Cerebellar nuclear complex (tissue), 1 donor: ENCODE measurements at places on chromosomes 11 and 22.

GRCh38 chr22:26453812-26454500 is 24.9 kb downstream of the ASPHD2 start:
- no peak for DNase-seq

- no peak for DNase-seq
These were observed 338.6 kb downstream of the SHANK2 start for GRCh38 chr11:70913715-70914231.

DNA sequence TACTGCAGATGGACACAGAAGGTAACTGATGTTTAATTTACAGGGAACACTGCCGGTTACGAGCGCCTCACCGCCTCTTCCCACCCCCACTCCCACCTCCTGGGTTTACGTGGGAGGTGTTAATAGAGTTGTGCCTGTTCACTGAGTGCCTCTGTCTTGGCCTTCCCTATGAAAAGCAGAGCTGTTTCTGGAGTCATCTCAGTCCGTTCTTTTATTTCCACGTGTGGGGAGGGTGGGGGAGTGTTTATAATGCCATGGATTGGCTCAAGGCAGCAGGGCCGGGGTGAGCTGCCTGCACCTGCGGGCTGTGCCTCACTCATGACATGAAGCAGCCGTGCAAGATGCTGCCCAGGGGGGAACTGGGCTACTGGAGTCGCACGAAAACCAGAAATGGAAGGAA is 322.7 kb downstream of the CADM1 start:
- DNase-seq = no peak

DNA sequence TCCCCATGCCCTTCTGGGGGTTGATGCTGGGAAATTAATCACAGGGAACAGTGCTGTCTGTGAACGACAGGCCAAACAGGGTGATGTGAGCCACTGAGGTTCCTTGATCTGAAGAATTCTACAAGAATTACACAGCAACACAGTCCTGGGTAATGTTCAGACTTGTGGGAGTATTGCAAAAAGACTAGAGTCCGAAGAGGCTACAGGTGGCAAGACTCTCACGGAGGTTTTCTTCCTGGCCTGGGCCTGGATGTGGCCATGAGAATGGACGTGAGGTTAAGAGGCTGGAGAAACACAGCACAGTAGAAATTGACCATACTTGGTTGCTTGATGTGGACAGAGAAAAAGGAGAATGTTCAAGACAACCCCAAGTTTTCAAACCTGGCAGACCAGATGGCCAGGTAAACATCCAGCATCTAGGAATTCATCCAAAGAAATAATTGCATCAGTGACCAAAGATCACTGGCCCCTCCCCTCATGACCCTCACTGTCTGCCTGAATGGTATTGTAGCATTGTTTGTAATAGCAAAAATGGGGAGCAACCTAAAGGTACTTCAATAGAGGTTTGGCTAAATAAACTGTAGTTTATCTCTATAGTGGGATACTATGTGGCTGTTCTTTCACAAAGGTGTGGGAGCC is 70.8 kb downstream of the COMMD9 start:
- no peak for DNase-seq

GRCh38 chr11:27696961-27697360 is 3.3 kb downstream of the BDNF start:
- DNase-seq = no peak

GRCh38 chr11:94533696-94534630 is 9.8 kb upstream of the FUT4 start:
- DNase-seq = no peak

GRCh38 chr11:70611821-70612220 is 213.5 kb downstream of the CTTN start:
- no peak for DNase-seq
